Transverse colon (tissue), 4 donors: ENCODE measurements at places on chromosomes 6 and 20.
A peak's percentile ranks its signal among the peaks of the same experiment; 100 is the strongest.

GRCh38 chr6:96675597-96675996 is 112.7 kb downstream of the FHL5 start:
- DNase-seq, result no peak

GRCh38 chr6:169904051-169904922 is 152.9 kb downstream of the ERMARD start:
- no peak for DNase-seq

GRCh38 chr20:25478889-25479568 is 71.6 kb downstream of the GINS1 start:
- DNase-seq, result no peak

DNA sequence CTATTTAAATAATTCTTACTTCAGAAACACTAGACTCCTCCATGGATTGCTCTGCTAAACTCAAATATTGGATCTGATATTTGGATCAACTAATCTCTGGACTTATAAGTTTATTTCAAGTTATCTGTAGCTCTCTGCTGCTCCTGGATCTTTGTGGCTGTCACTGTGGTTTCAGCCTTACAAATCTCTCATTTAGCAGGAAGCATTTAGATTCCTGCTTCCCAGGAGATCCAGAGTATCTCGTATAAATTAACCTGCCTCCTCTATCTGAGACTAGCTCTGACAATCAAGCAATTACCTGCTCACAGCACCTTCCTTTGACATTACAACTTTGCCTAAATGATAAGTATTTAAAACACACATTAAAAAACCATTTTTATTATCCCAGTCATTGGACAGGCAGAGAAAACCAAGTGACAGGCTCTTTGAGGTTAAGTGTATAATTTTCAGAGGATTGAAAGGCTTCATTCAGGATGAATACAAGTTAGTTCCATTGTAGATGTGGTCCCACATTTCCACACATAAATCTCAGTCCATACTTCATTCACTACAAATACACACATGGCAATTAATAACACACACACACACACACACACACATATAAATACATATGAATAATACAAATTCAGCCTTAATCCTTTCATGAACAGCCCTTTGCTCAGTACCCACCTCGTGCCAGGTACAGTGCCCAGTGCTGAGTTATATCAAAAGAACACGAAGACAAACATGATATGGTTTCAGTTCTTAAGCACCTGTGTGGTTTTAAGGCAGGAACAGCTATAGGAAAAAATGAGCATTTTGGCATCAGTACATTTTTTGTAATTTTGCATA is 55.5 kb upstream of the PLCB1 start:
- DNase-seq, result no peak

DNA sequence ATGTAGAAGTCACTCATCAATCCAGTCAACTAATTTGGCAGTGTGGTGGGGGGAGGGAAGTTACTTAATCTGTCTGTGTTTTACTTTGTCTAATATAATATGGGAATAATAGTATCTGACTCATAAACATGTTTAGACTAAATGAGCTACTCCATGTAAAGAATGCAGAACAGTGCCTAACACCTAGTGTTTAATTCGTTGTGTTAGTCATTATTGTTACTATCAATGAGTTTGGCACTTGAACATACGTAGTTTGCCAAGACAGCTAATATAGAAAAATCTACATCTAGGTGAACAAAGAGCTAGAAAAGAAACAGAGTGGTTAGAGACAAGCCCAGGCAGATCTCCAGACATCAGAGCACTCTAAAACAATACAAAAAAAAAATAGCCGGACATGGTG is 49.1 kb downstream of the IRAK1BP1 start:
- DNase-seq, result no peak

GRCh38 chr6:29552512-29553051 is 7.0 kb downstream of the UBD start:
- DNase-seq, result no peak

DNA sequence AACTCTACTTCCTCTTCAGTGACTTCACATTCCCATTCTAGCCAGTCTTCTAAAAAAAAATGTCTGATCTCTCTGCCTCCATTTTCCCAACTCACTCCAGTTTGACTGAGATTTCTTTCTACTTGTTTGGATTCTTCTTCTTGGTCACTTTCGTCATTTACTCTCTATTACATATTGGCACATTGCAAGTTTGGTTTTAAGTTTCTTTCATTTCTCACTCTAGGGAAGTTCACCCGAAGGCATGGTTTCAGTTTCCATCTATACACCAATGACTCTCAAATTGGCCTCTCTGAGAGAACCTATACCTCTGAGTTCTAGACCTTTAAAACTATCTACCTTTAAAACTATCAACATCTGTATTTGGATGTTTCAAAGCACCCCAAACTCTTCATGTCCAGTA is 51.3 kb downstream of the CD109 start:
- no peak for DNase-seq

- DNase-seq, result no peak
These were observed 13.1 kb upstream of the CDK19 start for GRCh38 chr6:110828396-110828795.

DNA sequence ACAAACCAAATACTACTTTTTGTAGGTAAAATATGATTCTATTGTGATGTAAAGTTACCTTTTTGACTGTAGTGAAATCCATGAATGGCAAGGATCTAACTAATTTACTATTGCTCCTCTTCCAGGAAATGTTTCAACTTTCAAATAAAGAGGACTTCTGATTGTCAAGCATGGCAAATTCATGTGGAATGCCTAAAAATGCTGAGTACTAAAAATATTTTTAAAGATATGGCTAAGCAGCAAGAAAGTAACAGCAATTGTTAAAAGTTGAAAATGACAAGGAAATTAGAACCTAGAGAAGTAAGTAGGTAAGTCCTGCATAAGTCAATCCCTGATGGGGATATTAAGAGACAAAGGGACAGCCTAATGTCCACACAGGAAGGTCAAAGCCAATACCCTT is 126.0 kb downstream of the BACH2 start:
- DNase-seq, result no peak

DNA sequence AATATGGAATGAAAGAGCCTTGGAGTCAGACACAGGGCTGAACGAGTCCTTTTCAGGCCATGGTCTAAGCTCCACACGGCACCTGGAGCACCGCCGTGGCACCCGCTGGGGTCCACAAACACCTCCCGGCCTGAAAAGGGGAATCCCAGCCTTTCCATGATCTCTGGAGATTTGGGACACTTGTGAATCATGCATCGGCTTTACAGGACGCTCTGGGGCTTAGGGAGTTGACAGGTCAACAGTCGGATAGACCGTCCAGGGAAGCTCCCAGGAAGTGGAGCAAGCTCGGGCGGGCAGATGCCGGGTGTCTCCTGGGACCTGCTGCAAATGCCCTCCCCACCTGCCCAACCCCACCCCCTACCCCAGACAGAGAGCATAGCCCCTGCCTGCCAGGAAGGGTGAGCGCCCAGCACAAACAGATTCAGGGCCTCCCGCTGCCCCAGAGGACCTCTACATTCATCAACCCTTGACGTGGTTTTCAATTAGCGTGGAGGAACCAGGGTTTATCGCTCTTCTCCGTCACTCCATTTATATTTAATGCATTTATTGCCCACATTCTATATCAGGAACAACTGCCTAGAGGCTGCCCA is 53.6 kb downstream of the YTHDF1 start:
- DNase-seq, result no peak

DNA sequence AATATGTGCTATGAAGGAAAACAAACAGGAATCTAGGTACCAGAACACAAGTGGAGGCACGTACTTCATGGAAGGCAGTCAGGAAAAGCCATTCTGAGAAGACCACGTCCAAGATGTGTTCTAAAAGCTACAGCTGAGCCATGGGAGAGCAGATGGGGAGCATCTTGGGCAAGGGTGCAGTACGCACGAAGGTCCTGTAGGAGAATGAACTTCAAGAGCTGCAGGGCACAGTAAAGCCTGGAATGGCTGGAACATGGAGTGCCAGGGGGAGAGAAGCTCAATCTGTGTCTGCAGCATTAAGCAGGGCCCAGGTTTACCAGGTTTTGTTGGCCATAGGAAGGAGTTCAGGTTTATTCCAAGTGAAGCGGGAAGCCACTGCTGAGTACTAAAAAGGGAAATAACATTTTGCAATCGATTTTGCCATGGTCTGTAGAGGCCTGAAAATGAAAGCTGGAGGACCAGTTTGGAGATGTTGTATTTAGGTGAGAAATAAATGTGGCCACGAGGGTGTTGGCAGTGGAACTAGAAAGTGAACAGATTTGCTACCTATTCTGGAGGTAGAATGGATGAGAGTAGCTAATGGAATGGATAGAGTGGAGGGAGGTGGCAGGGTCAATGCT is 29.9 kb downstream of the ADTRP start:
- no peak for DNase-seq

DNA sequence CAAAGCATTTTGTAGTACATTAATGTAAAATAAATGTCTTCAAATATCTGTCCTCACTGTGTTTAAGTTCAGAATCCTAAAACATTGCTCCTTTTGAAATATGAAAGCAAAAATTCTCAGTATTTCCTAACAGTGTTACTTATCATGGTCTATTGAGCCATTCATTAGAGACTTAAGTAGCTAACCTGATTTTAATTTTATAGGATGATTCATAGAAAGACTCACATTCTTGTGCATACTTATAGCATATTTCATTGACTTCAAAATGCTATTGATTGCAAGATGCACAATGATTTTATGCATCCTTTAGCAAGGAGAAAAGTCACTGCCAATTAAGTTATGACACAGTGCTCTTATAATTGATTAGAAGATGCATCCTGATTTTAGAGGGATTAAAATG is 85.7 kb downstream of the HIVEP1 start:
- DNase-seq, result no peak

DNA sequence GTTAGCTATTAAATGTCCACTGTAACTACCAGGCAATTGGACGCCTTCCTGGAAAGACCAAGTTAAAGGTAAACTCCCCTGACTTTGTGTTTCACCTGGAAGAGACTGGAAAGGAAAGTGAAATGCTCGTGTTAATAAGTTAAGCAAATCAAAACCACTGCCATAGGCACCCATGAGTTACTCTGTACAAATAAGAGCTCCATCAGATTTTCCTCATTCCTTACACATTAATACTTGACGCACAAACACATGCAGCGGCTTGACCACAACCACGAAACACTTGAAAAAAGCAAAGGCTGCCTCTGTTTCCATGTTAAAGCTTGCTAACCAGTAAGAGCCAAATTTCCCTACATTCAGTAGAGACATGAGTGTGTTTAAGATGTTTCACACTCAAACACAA is 19.8 kb downstream of the GCM1 start:
- no peak for DNase-seq

GRCh38 chr20:22795871-22796270 is 211.5 kb upstream of the FOXA2 start:
- peak; percentile 33 for DNase-seq

DNA sequence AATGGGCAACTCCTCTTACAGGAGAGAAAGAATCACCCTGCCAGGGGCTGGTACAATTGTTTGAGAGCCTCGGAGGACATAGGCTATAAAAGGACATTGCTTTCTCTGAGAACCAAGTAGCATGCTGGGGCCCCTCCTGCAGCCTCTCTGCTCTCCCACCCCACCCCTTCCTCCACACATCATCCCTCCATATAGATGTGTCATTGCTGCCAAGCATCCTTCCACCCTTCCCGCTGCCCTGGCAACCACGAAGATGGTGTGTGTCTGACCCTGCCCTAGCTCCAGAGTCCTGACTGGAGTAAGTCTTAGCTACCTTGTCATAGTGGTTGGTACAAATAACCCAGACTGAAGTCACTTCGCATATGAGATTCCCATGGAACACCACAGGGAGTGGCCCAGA is 129.7 kb downstream of the SNX5 start:
- no peak for DNase-seq

DNA sequence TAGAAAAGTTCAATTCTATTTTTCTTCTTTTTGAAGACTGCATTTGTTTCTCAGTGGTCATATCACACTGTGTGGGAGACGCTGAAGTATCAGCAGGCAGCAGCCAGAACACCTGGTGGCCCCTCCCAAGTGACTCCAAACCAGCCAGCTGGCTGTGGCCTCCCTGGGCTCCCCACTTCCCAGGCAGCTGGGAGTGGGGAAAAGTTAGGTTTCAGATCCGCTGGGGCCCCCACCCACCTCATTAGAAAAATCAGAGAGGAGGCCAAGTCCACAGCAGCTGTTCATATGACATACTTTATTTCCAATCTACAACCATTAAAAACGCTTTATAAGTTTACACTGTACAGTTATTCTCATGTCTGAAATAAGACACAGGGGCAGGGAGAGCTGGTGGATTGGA is 3.6 kb upstream of the DSN1 start:
- DNase-seq, result no peak

DNA sequence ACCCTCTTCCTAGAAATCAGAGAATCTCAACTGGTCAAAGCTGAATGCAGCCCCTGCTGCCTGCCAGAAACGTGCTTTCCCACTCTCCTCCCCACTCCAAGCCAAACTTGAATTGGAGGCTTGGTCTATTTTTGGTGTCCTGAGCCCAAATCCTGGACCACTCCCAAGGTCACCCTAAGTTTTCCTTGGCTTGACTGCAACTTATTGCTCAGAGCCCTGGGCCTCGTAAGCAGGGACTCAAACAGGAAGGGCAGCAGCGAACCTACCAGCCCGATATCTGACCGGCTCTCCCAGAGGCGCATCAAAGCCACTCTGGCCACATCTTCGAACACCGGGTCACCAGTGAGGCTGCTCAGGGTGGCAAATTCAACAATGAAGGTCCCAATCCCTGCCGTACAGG is 12.7 kb downstream of the EDEM2 start:
- DNase-seq, result no peak

DNA sequence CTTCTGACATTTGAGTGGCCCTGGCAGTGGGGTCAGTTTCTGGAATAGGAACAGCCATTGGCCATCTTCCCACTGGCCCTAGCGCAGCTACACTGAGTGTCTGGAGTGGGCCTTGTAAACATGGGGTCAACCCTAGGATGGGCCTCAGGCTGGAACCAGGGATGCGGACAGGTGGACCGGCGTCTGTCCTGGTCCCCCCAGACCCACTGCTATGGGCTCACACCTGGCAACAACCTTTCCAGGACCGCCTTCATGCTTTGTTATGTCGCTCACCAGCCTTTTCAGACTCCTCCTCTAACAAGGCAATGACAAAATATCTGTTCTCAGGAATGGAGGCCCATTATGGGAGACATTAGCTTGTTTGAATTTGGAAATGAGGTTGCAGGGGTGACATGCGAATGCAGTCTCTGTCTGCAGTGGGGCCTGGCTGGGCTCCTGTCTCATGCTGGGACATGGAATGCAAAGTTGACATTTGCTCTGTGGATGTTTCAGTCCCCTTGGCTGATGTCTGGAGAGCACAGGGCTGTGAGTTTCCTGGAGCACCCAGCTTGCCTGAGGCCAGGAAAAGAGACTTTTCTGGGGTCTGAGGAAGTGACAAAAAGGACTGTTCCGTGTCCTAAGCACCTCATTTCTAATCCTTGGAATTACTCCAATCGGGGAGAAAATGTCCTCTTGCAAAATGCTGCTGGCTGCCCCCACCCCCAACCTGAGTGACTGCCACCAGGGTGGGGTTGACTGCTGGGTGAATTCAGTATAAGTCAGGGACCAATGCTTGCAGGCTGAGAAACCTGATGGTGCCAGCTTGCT is 98.7 kb upstream of the PMEPA1 start:
- no peak for DNase-seq

GRCh38 chr6:123022975-123023374 is 26.9 kb downstream of the CLVS2 start:
- DNase-seq, result no peak

GRCh38 chr6:69704916-69705315 is 91.9 kb downstream of the LMBRD1 start:
- no peak for DNase-seq
